ENCODE measurements at places on chromosomes 12 and 14.

GRCh38 chr12:46368138-46368537 is 4.4 kb downstream of the SLC38A2 start:
- DNase-seq = no peak

GRCh38 chr12:23694920-23695319 is 254.6 kb downstream of the SOX5 start:
- no peak for DNase-seq

DNA sequence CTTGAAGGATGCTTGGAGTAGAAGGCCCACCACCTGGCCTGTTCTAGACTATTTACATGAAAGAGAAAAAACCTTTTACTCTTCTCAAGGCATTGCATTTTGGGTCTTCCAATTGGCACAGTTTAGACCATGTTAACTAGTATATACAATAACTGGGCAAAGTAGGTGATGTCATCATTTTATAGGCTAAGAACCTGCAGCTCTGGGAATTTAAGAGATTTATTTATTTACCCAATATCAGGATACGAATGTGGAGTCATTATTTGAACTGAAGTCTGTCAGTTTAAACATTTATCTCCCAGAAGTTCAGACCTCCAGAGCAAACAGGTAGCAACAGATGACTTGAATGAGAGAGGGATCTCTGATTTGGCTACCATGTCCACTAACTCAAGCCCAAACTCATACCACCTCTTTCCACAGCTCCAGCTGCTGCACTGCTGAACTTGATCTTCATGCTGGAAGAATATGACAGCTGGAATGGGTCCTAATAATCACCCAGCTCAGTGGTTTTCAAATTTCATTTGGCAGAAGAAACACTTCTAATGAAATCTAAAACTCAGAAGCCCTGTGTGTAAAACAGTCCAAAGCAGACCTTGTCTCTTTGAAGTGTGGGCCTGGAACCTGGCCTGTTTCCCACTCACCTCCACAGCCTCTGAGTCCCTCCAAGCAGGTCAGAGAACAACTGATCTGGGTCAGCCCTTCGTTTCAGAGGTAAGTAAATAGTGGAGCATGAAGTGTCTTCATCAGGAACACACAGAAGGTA is 179.2 kb downstream of the EMP1 start:
- DNase-seq = no peak

GRCh38 chr14:69953266-69953915 is 74.2 kb downstream of the SMOC1 start:
- DNase-seq = no peak

DNA sequence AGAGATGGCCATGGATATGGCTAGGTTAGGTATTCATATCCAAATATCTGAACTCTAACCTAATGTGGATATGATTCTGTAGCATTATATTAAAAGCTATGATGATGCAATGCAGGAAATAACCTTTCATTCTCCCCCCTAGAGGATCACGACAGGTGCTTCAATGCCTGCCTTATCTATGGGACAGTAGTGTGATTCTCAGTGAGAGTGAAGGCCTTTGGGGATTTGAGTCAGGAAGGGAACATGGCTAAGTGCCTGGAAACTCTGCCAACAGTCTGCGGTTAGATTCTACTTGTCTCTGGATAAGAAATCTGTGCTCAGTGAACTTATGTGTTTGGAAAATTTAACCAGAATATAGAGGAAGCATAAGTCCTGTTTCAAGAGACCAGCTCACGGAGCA is 81.8 kb downstream of the SLC38A1 start:
- DNase-seq = peak; percentile 78

- DNase-seq = no peak
Observed at GRCh38 chr12:24229031-24229700, 279.7 kb upstream of the SOX5 start.

DNA sequence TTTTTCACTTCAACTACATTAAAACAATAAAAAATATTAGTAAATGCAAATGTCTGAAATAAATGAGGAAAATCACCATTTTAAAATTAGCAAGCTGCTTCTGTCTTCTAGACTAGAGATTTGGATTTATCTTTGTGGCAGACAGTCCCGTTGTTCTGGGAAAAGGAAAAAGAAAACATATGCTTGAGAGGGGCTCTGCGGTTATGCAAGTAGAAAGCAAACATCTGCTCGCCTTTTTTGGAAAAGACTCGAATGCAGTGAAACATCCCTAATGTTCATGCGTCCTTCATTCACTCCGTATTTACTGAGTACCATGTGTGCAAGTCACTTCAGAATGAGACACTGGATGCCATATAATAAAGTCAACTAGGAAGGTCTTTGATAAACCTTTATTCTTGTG is 44.9 kb downstream of the IFNG start:
- DNase-seq = no peak

DNA sequence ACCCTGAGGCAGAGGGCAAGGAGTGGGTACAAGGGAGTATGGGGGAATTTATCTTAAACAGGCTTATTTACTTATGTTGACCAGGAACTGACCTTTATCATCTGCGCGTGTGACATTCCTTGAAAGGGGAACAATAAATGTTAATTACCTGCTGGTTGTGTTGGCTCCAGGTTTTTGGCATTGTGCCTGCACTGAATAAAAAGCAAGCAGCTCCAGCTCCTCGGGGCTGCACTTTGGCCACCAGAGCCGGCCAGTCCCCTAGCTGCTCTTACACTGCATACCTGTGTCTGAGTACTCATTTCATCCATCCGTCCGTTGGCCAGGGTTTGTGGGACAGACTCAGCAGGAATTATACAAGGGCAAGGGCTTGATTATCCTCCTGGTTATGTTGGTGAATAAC is 68.8 kb upstream of the GTF2A1 start:
- no peak for DNase-seq

GRCh38 chr12:26701604-26702215 is 131.3 kb downstream of the ITPR2 start:
- DNase-seq = peak; percentile 58

DNA sequence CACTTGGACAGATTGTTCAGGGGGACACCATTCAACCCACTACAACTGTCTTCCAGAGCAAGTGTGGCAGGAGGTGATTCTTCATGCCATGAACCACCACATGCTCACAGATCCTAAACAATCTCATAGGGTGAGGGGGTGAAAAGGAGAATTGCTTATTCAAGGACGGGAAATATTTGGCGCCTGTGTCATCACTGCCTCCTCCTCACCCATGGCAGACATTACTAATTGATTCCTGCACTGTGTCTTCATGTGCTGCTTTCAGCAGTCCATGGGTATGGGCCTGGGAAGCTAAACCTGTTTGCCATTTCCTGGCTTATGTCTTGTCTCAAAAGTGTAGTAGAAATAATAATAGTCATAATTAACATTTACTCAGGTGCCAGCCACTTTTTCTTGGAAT is 31.3 kb downstream of the MMAB start:
- peak; percentile 82 for DNase-seq

DNA sequence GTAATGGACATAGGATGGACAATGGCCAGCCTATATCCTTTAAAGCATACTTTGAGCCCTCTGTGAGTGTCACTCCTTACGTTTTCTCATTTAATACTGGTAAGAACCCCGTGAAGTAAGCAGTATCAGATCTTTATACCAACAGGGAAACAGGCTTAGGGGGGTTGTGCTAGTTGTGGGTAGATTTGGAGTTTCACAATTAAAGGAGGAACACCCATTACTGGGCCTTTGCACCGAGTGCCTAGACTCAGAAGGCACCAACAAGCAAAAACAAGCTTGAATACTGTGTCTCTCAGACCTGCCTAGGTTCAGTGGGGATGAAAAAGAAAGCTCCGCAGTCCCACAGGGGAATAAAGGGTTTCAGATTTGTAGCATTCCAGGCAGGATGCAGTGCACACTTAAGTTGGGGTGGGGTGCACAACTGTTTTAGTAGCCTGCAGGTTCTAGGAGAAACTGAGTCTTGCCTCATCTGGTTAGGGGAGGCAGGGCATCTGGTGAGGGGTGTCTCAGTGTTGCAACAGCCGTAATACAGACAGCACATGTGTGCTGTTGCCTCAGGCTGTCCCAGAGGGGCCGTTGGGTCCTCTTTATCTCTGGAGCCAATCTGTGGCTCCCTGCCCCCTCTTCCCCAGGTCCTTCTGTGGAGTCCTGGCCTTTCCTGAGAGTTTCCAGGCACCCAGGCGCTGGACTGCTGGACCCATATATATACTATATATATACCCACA is 51.2 kb downstream of the IRAK3 start:
- DNase-seq = no peak

GRCh38 chr12:105322070-105322469 is 8.4 kb upstream of the C12orf75 start:
- DNase-seq = peak; percentile 54

- DNase-seq = no peak
Observed at GRCh38 chr14:45065956-45066355, 18.0 kb upstream of the PRPF39 start.

DNA sequence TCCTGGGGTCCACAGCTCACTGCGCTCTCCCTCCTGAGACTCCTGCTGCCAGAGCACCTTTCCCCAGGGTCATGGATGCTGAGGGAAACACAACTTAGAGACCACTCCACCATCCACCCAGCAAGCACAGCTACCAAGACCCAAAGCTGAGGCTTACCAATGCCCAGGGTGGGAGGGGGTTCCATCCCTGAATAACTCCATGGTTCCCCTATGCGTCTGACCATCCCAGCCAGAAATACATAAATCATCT is 36.3 kb downstream of the DAD1 start:
- DNase-seq = no peak

DNA sequence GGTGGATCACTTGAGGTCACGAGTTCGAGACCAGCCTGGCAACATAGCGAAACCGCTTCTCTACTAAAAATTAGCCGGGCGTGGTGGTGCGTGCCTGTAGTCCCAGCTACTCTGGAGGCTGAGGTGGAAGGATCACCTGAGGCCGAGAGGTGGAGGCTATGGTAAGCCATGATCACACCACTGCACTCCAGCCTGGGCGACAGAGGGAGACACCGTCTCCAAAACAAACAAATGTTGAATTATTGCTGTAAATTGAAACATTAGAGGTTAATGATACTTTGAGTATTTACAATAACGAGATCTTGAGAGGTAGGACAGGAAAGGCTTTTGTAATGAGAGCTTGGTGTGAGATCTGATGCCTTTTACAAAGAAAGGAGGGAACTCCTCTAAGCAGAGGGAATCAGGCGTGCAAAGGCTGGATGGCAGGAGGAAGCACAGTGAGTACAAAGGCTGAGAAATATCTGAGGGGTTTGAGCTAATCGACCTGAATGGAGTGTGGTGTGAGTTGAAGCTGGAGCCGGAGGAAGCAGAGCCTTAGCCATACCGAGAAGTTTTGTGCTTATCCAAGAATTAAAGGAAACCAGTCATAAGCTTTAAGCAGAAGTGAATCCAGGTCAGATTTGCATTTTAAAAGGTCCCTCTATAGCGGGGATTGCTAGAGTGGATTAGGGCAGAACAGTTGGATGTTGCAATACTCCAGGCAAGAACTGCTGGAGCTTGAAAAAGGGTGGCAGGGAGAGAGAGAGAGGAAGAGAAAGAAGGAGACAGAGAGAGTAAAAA is 1.1 kb downstream of the RHNO1 start:
- DNase-seq = no peak

- no peak for DNase-seq
Observed at GRCh38 chr14:103078860-103079587, 5.0 kb upstream of the LBHD2 start.

GRCh38 chr14:52961060-52961639 is 10.3 kb upstream of the FERMT2 start:
- DNase-seq = peak; percentile 59

GRCh38 chr12:47561746-47562145 is 144.1 kb downstream of the RPAP3 start:
- DNase-seq = peak; percentile 21

GRCh38 chr12:111686574-111687105 is 787 bp downstream of the ACAD10 start:
- no peak for DNase-seq

DNA sequence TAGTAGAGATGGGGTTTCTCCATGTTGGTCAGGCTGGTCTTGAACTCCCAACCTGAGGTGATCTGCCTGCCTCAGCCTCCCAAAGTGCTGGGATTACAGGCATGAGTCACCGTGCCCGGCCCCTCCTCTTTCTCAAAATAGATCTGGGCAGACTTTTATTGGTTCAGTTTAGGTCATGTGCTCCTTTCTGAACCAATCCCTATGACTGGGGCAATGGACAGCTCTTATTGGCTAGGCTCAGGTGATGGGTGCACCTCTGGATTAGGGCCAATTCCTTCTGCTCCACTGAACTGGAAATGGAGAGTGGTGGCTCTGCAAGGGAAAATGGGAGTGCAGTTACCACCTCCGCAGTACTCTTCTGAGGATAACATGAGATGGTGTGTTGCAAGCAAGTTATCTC is 6.2 kb upstream of the ATP6V0A2 start:
- peak; percentile 28 for DNase-seq

- DNase-seq = peak; percentile 92
Observed at GRCh38 chr12:70774055-70774454, 136.8 kb upstream of the PTPRB start.

DNA sequence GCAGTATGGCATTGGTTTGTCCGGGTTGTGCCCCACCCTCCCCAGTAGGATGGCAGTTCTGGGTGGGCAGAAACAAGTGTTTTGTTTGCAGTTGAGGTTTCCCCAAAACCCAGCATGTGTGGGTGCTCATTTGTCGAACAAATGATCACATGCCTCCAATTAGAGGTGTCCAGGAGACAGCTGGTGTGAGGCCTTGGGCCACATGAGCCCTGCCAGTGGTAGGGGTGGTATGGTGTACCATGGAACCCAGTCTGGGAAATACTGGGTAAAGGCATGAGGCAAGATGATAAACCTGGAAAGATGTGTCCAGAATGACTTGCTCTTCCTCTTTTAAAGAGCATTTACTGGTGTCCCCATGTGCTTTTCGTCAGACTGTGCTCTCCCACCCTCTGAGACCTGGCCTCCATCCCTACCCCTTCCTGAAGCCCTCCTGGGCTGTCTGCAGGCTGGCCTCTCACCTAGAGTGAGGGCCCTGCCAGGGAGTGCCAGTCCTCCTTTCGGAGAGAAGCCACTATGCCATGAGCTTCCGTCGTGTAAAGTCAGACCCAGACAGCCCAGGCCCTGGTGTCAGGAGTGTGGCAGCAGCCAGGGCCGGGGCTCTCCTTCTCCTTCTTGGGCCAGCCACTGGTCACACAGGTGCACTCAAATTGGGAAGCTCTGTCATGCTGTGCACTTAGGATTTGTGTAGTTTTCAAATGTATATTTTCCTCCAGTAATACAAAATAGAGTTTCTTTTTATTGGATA is 17.6 kb downstream of the ANKRD9 start:
- DNase-seq = no peak

DNA sequence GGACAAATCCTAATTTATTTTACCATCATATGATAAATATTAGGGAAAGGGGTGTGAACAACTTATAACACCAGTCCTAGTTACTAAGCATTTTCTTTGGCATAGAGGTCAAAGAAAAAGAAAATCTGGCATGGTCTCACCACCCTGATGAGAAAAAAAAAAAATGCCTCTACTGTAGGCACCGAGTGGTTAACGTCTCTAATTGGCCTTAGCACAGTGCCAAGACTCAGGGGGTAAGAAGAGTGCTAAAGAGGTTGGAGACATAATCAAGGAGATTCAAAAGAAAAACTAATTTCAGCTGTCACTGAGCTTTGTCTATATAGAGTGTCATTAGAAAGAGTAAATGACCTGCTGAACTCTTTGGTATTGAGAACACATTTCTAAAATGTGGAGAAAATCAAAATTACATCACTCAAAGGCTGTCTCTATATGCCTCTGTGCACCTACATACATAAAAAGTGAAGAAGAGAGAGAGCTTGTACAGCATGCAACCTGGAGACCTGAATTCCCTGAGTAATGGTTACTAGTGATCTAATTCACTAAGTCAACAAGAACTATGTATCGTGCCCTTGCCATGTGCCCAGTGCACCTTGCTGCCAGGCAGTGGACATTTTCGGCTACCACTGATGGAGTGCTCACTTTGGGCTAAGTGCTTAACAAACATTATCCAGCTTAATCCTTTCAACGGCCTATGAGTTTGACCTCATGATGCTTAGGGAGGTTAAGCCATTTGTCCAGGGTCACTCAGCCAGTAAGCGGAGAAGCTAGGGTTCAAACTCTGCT is 113.8 kb upstream of the G2E3 start:
- no peak for DNase-seq

Data from fibroblast of skin of right biceps (primary cell).